RWPE1 (cell line): ENCODE measurements at places on chromosomes 6 and 20.

DNA sequence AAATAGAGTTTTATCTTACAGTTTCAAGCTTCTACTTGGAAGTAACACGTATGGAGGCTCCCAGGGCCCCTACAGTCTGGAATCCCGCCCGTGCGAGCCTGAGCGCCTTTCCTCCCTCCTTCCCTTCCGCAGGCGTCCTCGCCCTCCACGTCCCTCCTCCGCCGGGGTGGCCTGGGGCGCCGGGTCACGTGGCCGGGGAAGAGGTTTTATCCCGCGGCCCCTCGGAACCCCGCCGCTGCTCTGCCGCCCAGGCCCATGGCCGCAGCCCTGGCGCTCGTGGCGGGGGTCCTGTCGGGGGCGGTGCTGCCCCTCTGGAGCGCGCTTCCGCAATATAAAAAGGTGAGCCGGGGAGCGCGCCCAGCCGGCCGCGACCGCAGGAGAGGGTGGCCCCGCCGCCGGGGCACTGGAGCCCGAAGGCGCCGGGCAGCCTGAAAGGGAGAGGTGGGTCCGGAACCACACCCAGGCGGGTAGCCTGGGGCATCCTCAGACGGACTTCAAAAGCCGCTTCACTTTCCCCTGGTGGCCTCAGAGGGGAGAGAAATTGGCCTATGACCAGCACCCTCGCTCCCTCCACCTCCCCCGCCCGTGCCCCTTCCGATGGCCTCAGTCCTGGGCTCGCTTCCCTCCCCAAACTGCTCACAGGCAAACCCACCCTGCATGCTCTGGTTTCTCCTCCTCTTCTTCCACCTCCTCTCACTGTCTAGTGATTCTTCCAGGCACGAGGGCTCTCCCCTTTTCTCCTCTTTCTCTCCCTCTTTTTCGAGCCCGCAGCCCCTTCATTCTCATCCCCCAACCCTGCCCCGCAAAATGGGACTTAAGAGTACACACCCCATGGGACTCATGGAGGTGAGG is at the start of gene CLPSL2:
CLPSL2 (plus strand) TSS at position 235 of the 852 bp plus-strand sequence; CDS start at position 256, 21 bp downstream.
- no peak for DNase-seq

DNA sequence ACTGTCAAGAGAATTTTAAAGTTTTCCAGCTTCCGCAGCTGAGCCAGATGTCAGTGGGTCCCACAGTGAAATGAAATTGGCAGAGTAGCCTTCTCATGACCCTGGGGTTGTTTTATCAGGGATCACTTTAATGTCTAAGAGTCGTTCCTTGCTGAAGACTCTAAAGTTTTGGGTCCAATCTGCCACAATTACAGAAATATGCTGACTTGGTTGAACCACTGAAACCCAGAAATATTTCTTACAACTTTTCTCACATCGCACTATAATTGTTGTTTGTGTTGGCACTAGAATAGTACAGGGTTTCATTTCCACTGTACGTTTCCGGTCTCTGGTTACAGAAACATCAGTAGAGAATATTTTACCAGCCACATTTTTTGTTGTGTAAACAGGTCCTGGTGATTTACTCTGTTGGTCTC is 109.0 kb downstream of the HMGCLL1 start:
- no peak for DNase-seq

DNA sequence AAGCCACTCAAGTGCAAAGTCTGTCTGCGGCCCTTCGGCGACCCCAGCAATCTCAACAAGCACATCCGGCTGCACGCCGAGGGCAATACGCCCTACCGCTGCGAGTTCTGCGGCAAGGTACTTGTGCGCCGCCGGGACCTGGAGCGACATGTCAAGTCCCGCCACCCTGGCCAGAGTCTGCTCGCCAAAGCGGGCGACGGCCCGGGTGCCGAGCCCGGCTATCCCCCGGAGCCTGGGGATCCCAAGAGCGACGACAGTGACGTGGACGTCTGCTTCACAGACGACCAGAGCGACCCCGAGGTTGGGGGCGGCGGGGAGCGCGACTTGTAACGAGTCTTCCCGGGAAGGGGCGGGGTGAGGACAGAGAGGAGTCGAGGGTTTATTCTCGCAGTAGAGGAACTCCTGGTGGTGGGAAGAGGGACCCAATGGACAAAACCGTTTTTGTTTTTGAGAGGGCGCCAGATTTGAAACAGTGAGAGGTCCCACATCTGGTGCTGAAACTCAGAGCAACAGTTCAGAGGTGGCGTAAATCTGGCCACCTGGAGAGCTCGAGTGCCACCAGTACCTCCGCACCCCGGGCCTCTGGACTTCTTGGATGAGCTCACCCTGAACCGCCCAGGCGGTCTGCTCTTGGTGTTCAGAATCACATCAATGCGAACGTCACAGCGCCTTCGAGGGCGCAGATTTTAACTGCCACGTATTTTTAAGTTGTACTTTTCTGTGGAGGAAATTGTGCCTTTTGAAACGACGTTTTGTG is 8.0 kb downstream of the PRDM13 start:
- DNase-seq = no peak

- no peak for DNase-seq
These were observed 104.5 kb downstream of the NOL4L start for GRCh38 chr20:32480371-32481241.

GRCh38 chr6:36621371-36621855 is 27.3 kb downstream of the SRSF3 start:
- no peak for DNase-seq

- DNase-seq = no peak
These were observed 16.7 kb upstream of the NEDD9 start for GRCh38 chr6:11248974-11249761.

- DNase-seq = peak; percentile 6
These were observed 116.0 kb downstream of the GPR63 start for GRCh38 chr6:96721227-96721626.

DNA sequence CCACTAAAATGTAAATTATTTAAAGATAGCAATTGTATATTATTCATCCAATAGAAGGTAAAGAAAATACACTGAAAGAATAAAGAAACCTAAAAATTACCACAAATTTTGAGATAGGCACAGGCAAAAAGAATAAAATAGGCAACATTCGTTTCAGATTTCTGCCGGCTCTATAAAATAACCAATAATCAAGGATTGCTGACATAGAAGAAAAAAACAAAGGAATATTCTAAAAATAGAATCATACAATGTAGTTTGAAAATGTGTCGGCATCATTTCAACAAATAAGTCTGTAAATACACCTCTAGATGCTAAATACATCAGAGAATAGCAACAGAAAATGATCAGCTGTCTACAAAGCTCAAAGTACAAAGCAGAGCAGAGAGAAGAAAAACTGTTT is 973.3 kb downstream of the EPHA7 start:
- DNase-seq = no peak

- no peak for DNase-seq
These were observed 253.3 kb upstream of the JAG1 start for GRCh38 chr20:10927011-10927583.

DNA sequence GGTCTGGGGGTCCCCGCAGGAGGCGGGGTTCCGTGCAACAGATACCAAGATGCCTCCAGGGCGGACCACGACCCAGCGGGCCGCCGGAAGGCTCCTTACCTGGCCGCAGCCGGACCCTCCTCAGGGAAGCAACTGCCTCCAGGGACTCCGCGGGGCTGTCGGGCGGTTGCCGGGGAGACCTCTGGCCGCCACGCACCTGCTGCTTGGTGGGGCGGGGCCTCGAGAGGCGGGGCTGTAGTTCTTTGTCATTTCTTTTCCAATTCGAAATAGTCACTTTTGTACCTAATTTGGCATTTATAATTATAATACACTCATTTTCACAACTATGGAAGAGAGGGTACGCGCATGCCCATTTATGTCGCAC is 647 bp downstream of the AK9 start:
- DNase-seq = no peak

- no peak for DNase-seq
These were observed 4.8 kb upstream of the TMEM14A start for GRCh38 chr6:52666071-52666470.

DNA sequence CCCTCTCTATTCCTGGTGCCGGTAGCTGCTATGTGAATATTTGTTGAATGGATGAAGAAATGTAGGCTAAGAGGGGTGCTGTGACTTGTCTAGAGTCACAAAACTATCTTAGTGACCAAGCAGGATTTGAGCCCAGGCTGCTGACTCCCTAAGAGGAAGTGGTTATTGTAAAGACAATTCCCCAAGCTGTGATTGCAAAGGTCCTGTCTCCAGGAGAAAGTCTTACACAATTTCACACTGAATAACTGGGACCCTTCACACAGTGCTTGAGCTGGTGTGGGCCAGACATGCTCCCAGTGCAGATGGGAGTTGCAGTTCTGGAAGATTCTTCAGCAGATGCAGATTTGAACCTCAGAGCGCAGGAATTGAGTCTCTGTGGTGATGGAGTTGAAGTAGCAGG is 38.1 kb downstream of the IYD start:
- no peak for DNase-seq

DNA sequence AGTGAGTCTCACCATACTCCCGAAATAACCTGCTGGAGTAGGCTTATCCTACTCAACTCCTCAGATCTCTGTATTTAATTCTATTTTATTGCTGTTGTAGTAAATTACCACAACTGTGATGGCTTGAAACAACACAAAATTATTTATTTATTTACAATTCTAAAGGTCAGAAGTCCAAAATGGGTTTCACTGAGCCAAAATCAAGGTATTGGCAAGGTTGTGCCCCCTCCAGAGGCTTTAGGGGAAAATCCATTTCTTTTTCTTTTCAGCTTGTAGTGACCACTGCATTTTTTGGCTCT is 869 bp upstream of the SLC17A2 start:
- no peak for DNase-seq

GRCh38 chr20:595330-596308 is 14.5 kb downstream of the TCF15 start:
- no peak for DNase-seq

DNA sequence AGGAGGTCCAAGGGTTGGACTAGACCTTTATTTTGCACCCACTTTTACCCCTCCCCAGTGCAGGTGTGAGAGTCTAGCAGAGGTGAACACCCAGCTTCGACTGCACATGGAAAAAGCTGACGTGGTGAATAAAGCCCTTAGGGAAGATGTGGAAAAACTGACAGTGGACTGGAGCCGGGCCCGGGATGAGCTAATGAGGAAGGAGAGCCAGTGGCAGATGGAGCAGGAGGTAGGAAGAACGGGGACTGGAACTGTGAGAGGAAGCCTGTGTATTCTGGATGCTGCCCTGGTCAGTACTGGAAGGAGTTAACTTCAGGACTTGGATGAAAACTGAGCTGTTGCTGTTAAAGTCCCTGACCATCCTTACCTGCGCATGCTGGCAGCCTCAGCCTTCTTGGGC is 10.6 kb downstream of the CEP250 start:
- no peak for DNase-seq

- DNase-seq = peak; percentile 49
These were observed 10.1 kb downstream of the SAMHD1 start for GRCh38 chr20:36941401-36941835.

DNA sequence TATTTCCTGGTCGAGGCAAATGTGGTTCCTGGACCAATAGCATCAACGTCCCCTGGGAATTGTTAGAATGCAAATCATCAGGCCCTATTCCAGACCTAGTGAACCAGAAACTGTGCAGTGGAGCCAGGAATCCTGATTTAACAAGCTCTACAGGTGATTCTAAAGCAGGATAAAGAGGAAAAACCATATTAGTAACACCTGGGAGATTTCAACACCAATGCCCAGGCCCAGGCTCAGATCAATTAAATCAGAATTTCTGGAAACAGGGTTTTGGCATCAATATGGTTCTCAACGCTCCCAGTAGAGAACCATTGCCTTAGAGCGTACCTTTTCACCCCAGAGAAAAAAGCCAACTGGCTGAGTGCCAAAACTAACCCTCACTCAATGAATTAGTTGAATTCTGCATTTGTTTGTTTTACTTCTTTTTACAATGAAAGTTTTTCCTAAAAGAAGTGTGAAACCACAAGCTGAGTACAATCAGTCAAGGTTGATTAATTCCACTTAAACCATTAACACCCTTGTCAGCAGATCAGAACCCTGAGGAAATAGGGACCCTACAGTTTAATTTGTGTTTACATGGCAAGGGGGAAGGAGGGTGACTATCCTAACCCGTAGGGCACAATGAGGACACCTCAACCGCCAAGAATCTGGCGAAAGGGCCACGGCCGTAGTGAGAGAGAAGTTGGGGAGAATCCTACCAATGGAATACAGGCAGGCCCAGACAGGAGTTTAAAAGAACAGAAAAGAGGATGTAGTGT is 34.9 kb upstream of the LOC128125822 start:
- peak; percentile 91 for DNase-seq

DNA sequence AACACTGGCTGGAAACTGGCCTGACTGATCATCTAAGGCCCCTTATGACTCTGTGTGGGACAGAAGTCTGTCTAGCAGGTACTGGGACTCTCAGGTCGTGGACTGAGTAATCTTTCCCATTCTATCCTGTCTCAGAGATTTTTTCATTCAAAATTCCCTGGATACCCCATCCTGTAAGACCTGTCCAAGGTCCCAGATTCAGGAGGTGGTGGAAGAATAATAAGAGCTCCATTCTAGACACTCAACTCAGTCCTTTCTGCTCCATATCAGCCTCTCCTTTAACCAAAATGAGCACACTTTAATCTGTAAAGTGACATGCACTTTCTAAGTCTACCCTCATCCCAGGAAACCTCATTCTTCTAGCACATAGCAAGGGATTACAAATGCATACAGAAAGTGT is 82.5 kb upstream of the MRPS10 start:
- DNase-seq = no peak

- no peak for DNase-seq
These were observed 53.6 kb upstream of the FAM83D start for GRCh38 chr20:38872491-38873049.
